ENCODE measurements at places on chromosomes 1 and 21. TPM values are rescaled to one million over a fixed set of nuclear protein-coding genes. Genes with fewer than 3 reads are reported as not detected.

- no peak for DNase-seq
These were observed 93.8 kb downstream of the MTR start for GRCh38 chr1:236888903-236889302.

Gene CSRP1
- total RNA-seq, result 13.2 TPM

Gene OR2L2
- total RNA-seq, result 0.14 TPM

- DNase-seq, result no peak
These were observed 47.2 kb downstream of the SYCP1 start for GRCh38 chr1:114901814-114902213.

Gene KRTAP8-1
- total RNA-seq, result not detected

GRCh38 chr1:19981507-19982312 is 2.3 kb upstream of the PLA2G2A start:
- DNase-seq, result no peak

Gene A3GALT2
- not detected for total RNA-seq

DNA sequence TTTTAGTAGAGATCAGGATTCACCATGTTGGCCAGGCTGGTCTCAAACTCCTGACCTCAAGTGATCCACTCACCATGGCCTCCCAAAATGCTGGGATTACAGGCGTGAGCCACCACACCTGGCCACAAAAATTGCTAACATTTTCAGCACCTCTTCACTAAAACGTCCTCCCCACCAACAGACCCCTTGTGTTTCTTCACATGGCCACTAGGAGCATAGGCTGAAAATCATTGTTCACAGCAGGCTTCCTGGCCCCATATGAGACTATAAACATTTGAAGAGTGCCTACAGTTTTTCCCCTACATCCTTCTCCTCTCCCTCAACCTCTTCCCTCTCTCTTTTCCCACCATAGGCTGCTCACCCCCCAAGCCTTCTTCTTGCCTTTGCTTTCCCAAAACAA is 28.0 kb upstream of the SFPQ start:
- DNase-seq, result no peak

GRCh38 chr1:7266561-7266960 is 481.3 kb downstream of the CAMTA1 start:
- no peak for DNase-seq

Gene RNF223
- total RNA-seq, result not detected

- no peak for DNase-seq
These were observed at the start of gene KCNQ4 for GRCh38 chr1:40783001-40783905. Gene KCNQ4, plus strand, starts transcription at chr1:40783787. Its CDS starts 307 bp downstream, at chr1:40784094.

- DNase-seq, result no peak
These were observed 30.7 kb downstream of the CENPF start for GRCh38 chr1:214633686-214634085.

Gene NCAM2
- not detected for total RNA-seq

- DNase-seq, result no peak
These were observed 11.0 kb downstream of the IBA57 start for GRCh38 chr1:228176461-228177182.

Gene GJA4
- not detected for total RNA-seq
